BJ (cell line): ENCODE measurements at places on chromosomes 5 and 9.

GRCh38 chr9:108241384-108242073 is 614.3 kb downstream of the ACTL7B start:
- no peak for DNase-seq

GRCh38 chr5:94463739-94464138 is 154.7 kb downstream of the KIAA0825 start:
- peak; percentile 66 for DNase-seq

- DNase-seq, result no peak
Observed at GRCh38 chr5:176959051-176959450, 47.5 kb downstream of the UIMC1 start.

- no peak for DNase-seq
Observed at GRCh38 chr5:27038476-27038875, at the start of gene CDH9. CDH9 (minus strand) TSS chr5:27038586; CDS start chr5:26988333, 50,253 bp downstream.

DNA sequence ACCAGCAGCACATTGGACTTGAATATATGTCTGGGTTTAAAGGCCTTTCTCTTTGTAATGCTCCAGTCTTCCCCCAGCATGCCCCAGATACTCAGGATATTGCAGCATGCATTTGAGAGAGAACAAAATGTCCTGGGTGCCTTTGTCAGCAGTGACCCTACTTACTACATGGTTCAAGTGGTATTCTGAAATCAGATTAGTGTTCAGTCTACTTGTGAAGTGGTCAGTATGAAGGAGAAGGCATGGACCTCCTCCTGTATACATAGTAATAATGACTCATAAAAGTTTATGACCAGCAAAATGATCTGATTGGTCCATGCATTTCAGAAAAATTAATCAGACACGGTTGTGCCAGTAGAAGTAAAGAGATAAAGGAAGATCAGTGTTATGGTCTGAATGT is 25.4 kb downstream of the GPR21 start:
- DNase-seq, result no peak

DNA sequence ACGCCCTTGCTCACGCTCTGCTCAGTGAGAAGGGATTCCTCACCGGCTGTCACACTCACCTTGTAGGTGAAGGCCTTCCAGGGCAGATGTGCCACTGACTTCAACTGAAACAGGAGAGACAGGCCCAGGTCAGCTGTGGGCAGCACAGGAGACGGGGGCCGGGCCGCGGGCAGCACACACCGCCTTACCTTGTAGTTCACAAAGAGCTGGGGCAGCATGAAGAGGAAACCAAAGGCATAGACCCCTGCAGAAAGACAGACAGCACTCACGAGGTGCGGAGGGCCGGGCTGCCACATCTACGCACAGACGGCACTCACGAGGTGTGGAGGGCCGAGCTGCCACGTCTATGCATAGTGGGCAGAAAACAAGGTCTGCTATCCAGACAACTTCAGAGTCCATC is 23.3 kb downstream of the CLPTM1L start:
- no peak for DNase-seq

- DNase-seq, result no peak
Observed at GRCh38 chr5:140344683-140345423, 1.6 kb downstream of the HBEGF start.

DNA sequence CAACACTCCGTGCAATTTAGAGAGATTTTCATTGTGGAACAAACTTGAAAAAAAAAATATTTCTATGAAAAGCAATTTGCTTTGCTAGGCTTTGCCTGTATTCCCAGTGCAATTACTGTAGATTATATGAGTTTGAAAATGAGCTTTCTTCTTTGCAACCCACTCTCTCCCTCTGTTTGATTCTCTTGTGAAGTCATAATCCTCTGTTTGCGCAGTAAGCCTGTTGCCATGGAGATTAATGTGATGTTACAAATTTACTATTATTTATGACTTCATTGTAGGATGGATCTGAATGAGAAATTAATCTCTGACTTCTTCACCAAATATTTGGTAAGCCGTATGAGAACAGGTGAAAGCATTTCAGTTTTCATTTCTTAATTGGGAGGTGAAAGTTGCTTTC is 320.3 kb downstream of the SPATA31D1 start:
- DNase-seq, result no peak

DNA sequence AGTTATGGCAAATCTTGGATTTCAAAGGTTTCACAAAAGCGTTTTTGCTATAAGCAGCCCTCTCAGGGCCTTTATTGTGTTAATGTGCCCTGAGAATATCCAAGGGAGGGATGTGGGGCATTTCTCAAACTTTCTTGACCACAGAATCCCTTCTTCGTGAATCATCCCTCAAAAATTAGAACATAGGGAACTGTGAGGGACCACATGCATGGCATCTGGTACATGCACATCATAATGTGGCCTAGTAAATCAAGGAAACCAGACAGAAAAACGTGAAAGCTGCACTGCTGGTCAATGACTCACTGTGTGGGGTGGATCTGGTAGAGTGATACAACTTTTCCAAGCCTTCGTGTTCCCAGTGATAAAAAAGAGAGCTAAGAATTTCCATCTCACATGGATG is 22.4 kb downstream of the DDX31 start:
- DNase-seq, result peak; percentile 98

- peak; percentile 95 for DNase-seq
Observed at GRCh38 chr5:150377964-150378694, 20.6 kb downstream of the TCOF1 start.

GRCh38 chr5:1817261-1818043 is 16.2 kb downstream of the NDUFS6 start:
- DNase-seq, result no peak

- DNase-seq, result no peak
Observed at GRCh38 chr9:3825721-3826120, 299.9 kb upstream of the RFX3 start.

- no peak for DNase-seq
Observed at GRCh38 chr9:33781736-33782135, 13.6 kb upstream of the PRSS3 start.

GRCh38 chr5:101084353-101084752 is 181.3 kb upstream of the ST8SIA4 start:
- DNase-seq, result no peak

- DNase-seq, result no peak
Observed at GRCh38 chr5:89229331-89230070, 346.5 kb upstream of the MEF2C start.

- no peak for DNase-seq
Observed at GRCh38 chr5:7910738-7911428, 41.9 kb downstream of the MTRR start.

GRCh38 chr5:80703747-80704146 is 49.0 kb upstream of the DHFR start:
- no peak for DNase-seq

DNA sequence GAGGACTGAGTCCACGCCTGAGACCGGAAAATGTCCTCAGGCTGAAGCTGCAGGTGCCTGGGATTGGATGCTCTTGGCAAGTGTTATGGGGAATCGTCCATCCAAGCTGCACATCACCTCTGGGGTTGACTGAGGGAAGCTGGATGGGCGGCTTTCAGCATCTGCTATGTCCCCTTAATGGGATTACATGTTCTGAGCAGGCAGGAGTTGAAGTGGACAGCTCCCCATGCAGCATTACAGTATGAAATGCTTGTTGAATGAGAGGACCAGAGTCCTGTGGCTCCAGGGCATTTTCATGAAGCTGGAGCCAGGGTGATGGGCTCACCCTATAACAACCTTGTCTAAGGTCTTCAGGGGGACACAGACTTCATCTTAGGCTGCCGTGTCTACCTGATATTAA is 270.9 kb downstream of the HSPA4 start:
- DNase-seq, result no peak

DNA sequence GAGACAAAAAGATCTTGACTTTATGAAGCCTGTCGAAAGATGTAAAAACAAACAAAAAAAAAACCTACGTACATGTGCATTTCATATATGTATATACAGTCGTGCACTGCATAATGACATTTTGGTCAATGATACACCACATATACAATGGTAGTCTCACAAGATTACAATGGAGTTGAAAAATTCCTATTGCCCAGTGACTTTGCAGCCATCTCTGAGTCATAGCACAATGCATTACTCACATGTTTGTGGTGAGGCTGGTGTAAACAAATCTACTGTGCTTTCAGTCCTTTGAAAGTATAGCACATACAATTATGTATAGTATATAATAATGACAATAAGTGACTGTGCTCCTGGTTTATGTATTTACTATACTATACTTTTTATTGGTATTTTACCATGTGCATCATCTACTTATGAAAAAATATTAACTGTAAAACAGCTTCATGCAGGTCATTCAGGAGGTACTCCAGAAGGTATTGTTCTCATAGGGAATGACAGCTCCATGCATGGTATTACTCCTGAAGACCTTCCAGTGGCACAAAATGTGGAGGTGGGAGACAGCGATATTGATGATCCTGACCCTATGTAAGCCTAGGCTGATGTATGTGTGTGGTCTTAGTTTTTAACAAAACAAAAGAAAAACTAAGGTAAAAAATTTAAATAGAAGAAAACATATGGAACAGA is 73.7 kb upstream of the FST start:
- DNase-seq, result no peak

GRCh38 chr5:150137168-150137957 is 18.3 kb downstream of the PDGFRB start:
- no peak for DNase-seq
